ENCODE measurements at places on chromosomes 2 and 18.

DNA sequence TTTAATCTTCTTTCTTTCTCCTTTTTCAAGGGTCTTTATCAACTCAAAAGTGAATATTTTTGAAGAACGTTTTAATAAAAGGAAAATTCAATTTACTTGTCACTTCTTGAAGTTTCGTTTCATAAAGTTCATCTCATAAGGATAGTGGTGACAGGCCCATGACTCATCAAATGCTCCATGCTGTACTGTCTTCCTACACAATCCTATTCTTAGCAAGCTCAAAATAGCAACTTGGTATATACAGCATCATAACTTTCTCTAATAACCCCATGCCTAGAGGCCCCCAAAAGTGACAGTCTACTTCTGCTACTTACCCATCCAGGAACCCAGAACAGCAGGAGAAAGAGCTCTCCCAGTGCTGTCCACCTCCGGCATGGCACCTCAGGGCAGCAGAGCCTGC, 7.7 kb downstream of the FBXO15 start:
- no peak for DNase-seq

DNA sequence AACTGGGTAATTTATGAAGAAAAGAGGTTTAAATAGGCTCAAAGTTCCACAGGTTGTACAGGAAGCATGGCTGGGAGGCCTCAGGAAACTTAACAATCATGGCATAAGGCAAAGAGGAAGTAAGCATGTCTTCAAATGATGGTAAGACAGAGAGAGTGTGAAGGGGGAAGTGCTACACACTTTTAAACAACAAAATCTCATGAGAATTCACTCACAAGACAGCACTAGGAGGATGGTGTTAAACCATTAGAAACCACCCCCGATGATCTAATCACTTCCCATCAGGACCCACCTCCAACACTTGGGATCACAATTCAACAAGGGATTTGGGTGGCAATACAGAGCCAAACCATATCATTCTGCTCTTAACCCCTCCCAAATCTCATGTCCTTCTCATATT, 34.9 kb downstream of the CFAP210 start:
- no peak for DNase-seq

GRCh38 chr18:75752740-75753263, 325.3 kb upstream of the SMIM21 start:
- DNase-seq: no peak

DNA sequence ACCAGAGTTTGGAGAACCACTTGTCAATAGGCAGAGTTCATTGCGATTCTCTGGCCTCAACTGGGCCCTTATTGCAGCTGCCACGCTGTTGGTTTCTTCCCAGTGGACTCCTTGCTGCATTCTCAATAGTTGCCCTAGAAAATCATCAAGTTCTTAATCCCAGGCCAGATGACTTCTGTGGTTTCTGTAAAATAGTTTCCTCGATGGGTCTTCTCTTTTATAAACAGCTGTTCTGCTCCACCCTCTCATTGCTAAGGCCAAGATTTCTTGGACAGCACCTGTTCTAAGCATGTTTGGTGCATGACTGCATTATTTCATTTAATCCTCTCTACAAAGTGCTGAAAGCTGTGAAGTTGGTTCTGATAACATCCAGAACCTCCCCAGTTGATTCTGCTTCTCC, 131.0 kb downstream of the BCL2L11 start:
- no peak for DNase-seq

DNA sequence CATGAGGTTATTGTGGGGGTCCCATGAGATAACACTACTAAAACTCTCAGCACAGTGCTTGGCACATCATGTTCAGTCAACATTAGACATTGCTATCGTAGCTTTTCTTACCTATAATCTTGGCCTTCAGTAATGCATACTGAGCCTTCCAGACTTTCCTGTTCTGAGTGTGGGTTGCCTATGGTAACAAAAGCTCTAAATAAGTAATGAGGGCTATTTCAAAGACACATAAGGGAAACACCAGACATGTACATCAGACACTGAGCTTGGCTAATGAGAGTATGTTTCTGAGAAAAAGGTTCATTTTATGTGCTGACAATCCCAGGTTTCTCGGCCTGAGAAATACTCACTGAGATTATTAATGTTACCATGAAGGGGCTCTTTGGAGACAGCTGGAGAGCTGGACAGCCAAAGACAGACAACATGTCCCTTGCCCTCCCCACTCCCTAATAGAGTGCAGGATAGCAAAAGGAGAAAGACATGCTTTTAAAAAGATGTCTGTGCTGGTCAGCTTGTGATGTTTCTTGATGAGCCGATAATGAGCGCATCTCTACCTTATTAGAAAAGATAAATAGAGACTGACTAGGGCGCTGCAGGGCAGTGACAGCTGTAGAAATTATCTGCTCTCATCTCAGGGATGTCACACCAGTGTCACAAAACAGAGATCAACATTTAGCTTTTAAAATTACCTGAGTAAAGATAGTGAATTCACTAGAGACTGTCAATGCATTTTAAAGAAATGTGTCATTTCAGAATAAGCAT, 25.4 kb downstream of the POLE4 start:
- DNase-seq: no peak

DNA sequence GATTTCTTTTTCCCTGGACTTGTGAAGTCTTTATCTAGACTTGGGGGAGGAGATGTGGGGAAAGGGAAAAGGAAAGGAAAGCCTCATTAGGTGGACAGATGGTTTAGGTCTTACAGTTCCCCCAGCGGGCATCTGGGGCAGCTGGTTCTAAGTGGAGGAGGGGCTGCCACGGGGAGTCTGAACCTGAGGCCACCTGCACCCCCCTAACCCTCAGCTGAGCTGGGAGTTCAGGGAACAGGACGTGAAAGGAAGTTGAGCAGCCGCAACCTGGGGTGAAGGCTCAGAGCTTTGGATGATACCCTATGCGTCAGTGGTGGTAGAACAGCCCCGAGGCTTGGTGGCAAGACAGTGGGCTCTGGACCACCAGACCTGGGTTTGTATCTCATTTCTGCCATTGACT, 26.8 kb downstream of the ITM2C start:
- DNase-seq: no peak

GRCh38 chr2:74387346-74387745, 7.2 kb upstream of the DCTN1 start:
- DNase-seq: no peak

DNA sequence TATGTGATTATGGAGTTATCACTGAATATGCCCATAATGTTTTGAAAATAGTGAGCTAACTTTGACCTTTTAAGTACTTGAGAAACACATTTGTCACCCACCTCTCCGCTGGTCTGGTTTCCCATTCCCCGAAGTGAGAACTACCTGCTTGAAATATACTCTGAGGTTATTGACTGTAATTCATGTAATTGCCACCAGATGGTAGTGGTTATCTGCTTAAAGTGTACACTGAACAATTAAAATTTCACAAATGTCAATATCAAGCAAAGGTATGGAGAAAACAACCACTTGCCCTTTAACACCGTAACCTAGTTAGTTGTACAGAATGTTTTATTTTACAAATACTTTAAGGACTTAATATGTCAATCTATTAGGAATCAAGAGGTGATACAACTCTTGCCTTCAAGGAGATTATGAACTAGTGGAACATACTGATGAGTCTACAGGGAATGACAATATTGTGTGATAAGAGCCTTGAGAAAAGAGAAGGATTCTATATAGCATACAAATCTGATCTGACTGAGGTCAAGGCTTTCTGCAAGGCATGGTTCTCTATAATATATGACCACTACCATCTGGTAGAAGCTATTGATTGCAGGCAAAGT, 316.8 kb upstream of the KCNH7 start:
- DNase-seq: peak; percentile 37

GRCh38 chr2:148719941-148720436, 75.4 kb downstream of the EPC2 start:
- no peak for DNase-seq

- no peak for DNase-seq
These were observed 456.6 kb downstream of the THSD7B start for GRCh38 chr2:137221797-137222492.

GRCh38 chr2:36708041-36708741, 11.7 kb downstream of the VIT start:
- DNase-seq: no peak

GRCh38 chr2:111705711-111706336, 178.2 kb downstream of the ANAPC1 start:
- DNase-seq: peak; percentile 45

- no peak for DNase-seq
These were observed 72.2 kb upstream of the HPCAL1 start for GRCh38 chr2:10230499-10230898.

DNA sequence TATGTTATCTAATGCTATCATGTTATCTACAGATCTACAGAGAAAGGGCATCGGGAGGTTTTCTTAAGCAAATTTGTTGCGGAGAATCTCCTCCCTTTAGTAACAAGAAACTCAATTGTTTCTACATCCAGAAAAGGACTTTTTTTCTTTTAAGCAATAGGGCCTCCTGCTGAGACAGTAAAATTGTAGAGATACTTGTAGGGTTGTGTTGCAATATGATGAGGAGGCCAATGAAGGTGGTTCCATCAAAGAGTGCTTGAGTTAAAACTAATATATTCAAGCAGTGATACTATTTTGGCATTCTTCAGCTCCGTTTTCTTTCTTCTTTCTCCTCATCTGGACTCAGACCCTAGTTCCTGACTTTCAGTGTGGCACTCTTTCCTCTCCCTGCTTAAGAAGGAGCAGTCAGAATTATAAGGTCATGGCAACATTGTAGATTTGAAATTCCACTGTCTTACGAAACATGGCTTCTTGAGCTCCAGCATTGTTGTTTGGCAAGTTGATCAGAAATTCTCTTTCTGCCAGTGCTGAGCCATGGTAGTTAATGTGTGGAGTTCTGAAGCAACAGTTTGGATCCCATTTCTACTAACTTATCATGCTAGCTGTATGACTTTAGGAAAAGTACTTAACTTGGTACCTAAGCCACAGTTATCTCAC, 202.0 kb upstream of the SLC14A2 start:
- no peak for DNase-seq

- no peak for DNase-seq
These were observed 115.2 kb downstream of the GALNT3 start for GRCh38 chr2:165678882-165679281.

DNA sequence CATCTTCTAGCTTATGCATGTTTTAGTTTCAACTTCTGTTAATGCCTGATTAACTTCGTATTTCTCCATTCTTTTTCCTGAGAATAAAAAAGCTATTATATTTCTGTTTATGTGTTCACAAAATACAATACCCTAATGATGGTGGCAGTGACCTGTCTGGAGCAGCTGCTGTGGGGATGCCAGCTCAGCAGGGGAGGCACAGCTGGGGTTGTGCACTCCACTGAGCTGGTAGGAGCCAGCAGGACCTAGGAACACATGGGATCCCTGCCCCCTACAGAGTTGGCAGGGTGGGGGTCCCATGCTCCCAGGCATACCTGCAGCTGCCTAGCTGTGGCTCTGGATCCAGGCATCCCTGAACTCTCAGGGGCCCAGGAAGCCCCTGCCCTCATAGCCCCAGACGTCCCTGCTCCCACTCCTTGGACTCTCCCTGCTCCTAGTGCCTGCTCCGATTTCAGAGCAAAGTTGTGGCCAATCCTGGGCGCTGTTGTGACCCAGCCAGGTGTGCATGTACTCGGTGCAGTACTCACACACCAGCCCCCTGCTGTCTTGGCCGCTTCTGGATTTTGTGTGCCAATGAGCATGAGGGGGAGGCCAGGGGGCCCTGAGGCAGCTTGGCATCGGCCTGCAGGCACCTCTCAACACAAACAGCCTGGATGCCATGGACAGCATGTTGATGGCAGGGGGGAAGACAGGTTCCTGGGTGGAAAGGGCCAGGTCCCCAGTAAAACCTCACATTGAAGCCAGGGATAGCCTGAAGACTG, 546.0 kb downstream of the ZNF804A start:
- peak; percentile 44 for DNase-seq

DNA sequence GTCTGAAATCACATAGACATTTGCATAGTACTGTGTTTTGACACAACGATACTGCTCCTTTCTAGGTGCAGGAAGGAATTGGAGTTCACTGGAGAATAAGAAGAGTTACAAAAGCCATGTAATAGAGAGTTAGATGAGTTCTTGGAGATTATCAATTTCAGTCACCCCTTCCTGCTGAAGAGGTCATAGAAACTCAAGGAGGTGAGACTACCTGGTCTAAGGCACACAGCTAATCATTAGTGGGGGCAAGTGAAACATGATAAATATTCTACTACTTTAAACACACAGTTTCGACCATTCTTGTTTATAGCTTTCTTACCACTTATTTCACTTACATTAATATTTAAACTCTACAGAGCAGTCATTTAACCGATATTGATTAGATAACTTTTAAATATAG, 286.9 kb upstream of the NXPH2 start:
- DNase-seq: no peak

GRCh38 chr2:168355121-168355520, 101.0 kb upstream of the CERS6 start:
- peak; percentile 24 for DNase-seq

DNA sequence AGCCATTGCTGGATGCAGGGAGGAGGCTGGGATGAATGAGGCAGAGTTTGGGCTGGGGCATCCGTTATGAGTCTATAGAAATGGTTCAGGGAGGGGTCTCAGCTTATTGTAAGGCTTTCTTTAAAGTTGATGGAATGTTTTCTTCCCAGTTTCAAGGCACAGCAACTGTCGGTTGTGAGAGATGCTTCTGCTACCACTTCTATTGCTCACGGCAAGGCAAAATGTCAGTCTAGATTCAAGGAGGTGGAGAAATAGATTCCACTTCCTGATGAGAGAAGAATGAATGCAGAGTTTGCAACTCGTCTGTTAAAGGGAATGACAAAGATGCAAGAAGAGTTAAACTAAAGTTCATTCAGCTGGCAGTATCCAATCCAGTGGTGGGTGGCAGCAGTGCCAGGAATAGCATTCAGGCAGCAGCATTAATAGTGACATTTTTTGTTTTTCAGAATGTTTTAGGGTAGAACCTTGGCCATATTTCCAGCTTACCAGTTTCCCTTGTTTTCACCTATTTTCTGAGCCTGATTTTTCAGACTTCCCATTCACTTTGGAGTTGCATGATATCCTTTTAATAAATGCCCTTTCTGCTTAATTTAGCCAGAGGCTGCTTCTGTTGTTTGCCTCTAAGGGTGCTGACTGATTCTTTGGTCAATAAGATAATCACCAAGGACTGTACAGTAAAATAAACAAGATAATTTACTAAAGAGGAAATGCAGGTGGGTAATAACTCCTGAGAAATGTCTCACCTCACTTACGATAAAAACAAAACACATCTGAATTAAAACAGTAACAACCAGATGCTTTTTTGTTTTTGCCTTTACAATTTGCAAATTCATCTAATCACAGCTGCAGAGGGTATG, 138.4 kb downstream of the RPIA start:
- peak; percentile 15 for DNase-seq

- no peak for DNase-seq
These were observed 14.8 kb upstream of the INHBB start for GRCh38 chr2:120330946-120331822.
